ENCODE measurements at places on chromosomes 4 and X.

- no peak for DNase-seq
These were observed 206.6 kb downstream of the ARHGAP10 start for GRCh38 chr4:147938496-147938895.

- peak; percentile 14 for DNase-seq
These were observed 1.4 kb downstream of the ZNF827 start for GRCh38 chr4:145936997-145937901.

- no peak for DNase-seq
These were observed 935.2 kb downstream of the TRAM1L1 start for GRCh38 chr4:116150152-116150551.

DNA sequence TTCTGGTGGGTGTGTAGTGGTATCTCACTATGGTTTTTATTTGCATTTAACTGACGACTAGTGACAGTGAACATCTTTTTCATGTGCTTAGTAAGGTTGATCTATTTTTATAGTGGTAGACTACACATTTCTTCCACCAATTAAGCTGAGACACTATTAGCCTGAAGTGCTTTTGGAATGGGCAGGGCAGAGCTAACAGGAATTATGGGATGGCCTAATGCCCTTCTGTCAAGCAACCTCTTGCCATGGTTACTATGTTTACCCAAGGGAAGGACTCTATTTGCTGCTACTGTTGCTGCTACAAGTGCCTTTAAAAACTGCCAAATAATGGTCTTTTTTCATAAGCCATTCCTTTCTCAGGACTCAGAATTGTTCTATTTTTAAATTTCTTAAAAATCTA is 676.7 kb upstream of the ACTRT1 start:
- no peak for DNase-seq

DNA sequence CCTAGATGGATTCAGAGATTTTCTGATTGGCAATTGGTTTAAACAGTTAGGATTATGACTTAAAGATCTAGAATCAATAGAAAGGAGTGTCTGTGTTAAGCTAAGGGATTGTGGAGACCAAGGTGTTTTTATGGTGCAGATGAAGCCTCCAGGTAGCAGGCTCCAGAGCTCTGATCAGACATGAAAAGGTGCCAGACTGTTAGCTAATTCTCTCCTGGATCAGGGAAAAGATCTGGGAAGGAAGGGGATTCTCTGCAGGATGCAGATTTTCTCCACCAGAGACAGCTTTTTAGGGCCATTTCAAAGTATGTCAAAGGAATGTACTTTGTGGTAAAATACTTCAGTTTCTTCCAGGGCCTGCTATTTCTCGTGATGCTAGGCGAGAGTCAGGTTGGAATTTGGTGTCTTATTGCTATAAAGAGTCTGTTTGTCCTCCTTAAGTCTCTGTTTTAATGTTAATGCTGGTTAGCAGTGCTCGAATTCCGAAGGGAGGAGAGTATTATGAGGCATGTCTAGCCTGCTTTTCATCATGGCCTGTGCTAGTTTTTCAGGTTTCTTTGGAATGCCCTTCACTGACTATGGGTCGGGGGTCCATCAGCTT is 12.0 kb upstream of the GPR78 start:
- no peak for DNase-seq

GRCh38 chr4:30728311-30728710 is 8.1 kb downstream of the PCDH7 start:
- no peak for DNase-seq

DNA sequence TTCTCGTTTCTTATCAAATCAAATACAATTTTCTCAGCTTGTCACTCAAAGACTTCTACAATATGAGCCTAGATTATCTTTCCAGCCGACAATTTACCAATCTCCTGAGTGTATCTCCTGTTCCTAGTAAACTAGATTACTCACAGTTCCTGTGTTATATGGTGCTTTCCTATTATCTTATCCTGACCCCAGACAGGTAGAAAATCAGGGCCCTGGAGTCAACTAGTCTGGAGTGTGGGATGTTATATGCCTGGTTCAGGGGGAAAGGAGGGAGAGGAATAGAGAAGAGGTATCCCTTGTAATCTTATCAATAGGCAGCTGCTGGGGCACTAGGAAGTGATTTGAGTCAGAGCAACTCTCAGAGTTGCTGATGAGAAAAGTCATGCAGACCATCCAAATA is 127.1 kb downstream of the SLC7A11 start:
- no peak for DNase-seq

DNA sequence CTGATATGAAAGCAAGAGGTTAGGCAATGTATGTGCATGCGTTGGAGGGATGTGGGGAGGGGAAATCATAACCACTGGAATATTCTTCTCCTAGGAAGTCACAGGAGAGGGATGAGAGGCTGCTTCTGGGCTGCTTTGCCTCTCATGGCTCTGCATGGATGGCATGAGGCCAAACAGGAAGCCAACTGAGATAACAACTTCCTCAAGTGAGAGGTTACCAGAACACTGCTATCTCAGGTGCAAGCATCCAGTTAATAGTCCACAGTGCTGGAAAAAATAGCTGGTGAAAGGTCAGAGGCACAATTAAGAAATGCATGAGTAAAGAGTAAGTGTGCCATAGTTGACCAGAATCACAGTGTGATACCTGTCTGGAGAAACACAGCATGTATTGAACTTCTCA is 113.3 kb downstream of the ELOVL6 start:
- no peak for DNase-seq

GRCh38 chrX:17632942-17633341 is 104.4 kb upstream of the SCML1 start:
- no peak for DNase-seq

DNA sequence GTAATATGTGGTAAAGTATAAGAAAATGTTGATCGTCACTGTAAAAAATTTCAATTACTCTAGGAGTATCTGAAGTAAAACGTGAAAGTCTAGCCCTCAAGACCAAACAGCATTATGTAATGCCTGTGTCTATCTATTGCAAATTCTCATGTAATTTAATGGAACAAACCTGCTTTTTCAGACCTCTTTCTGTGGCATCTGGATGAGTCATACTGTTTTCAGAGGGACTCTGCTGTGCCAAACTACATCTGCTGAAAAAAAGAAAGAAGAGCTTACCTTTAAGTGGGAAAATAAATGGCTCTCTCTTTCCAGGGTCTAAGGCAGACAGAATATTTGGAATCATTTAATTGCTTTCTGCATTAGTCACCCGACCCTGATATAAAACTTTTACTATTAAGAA is 89.8 kb upstream of the ARMCX2 start:
- no peak for DNase-seq

DNA sequence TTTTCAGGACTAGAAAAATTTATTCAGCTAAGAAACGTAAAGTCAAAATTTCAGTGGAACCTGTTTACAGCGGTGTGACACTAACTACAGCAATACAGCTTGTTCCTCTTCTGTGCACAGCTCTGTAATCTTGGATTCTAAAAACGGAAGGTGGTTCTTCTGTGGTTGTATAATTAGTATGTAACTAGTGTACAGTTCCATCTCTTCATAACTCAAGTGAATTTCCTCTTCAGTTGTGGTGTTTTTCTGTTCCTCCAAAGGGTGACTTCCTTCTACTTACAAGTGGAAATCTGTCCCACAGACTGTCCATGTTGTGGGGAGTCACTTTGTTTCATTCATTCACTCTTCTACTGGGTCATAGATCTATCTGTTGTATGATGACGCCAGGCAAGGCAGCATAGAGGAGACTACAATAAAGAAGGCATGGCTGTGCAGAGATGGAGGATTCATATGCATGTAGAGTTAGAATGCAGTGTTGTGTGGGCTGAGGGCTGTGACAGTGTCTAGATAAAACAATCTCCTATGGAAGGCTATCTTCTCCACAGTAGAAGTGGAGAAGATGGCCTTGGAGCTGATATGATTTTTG is 5.4 kb downstream of the DAPP1 start:
- DNase-seq = no peak

- no peak for DNase-seq
These were observed 83.6 kb downstream of the NBDY start for GRCh38 chrX:56812515-56813105.

GRCh38 chr4:7312691-7313090 is 120.4 kb downstream of the SORCS2 start:
- no peak for DNase-seq

DNA sequence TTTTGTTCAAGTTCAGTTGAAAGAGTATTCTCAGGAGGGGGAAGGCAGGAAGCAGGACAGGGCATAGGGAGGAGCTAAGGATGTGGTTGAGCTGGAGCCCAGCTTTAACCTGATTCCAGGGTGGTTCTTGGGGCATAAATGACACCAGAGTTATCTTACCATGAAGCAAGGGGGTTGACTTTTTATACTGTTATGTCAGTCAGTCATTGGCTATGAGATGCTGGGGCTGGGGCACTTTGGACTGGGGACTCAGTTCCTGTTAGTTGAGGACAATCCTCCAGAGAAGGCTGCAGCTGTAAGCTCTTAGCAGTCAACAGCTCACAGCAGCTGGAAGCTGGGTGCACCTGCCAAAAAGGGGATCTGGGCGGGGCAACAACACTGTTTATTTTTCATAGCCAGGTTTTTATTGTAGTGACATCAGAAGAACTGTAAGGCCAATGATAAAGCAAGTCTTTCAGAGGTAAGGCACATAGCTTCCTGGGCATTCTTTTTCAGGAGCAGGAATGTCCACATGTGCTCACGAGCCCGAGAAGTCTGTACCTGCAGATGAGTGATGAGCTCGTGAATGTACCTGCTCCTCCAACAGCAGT is 78.5 kb downstream of the MID1IP1 start:
- DNase-seq = peak; percentile 73

- DNase-seq = no peak
These were observed 14.8 kb downstream of the ZNF280C start for GRCh38 chrX:130253916-130254315.

DNA sequence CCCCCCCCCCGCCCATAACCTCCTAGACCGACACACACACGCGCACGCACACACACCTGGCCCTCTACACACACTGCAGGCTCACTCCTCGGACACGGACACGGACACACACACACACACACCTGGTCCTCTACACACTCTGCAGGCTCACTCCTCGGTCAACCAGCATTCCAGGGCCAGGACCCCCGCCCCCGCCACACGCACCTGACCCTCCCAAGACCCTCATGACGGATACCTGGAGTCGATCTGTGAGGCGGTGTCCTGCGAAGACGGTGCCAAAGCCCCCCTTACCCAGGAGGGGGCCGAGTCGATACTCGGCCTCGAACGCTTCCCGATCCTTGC is 552 bp downstream of the PIM2 start:
- no peak for DNase-seq

- no peak for DNase-seq
These were observed 22.9 kb downstream of the SHISA3 start for GRCh38 chr4:42420140-42420539.

- no peak for DNase-seq
These were observed 547.0 kb upstream of the POU3F4 start for GRCh38 chrX:82961129-82961528.

GRCh38 chr4:152831416-152831815 is 51.7 kb downstream of the ARFIP1 start:
- no peak for DNase-seq

DNA sequence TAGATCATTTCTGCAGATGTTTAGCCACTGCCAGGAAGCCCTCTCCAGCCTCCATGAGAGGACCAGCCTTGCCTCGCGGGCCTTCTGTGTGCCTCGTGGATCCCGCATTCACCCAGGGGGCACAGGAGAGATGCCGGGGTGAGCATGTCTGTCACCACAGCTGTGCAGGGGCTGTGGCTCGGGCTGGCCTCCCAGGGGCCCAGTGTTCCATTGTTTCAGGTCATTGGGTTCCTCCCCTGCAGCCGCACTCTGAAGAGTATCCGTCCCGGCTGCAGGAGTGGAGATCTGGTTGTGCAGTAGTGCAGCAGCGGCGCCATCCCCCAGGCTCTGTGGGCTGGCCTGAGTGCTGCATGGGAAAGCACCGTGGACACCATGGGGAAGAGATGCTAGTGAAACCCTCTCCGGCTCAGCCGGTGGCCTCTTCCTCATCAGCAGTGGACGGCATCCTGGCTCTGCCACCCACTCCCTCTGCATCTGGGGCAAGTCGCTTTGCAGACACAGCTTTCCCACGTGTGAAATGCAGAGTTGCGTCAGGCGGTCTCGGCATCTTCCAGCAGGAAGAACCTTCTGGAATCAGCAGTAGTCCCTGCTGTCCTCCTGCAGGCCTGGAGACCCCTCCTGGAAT is 29.1 kb downstream of the TBC1D14 start:
- DNase-seq = no peak

DNA sequence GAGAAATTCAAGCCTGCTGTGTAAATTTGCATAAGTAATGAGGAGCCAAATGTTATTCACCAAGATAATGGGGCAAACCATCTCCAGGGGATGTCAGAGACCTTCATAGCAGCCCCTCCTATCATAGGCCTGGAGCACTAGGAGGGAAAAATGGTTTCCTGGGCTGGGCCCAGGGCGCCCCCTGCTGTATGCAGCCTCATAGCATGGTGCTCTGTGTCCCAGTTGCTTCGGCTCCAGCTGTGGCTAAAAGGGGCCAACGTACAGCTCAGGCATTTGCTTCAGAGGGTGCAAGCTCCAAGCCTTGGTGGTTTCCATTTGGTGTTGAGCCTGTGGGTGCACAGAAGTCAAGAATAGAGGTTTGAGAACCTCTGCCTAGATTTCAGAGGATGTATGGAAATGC is 859.3 kb downstream of the RPA4 start:
- DNase-seq = no peak

- DNase-seq = no peak
These were observed 17.6 kb upstream of the FAT4 start for GRCh38 chr4:125297116-125297515.

DNA sequence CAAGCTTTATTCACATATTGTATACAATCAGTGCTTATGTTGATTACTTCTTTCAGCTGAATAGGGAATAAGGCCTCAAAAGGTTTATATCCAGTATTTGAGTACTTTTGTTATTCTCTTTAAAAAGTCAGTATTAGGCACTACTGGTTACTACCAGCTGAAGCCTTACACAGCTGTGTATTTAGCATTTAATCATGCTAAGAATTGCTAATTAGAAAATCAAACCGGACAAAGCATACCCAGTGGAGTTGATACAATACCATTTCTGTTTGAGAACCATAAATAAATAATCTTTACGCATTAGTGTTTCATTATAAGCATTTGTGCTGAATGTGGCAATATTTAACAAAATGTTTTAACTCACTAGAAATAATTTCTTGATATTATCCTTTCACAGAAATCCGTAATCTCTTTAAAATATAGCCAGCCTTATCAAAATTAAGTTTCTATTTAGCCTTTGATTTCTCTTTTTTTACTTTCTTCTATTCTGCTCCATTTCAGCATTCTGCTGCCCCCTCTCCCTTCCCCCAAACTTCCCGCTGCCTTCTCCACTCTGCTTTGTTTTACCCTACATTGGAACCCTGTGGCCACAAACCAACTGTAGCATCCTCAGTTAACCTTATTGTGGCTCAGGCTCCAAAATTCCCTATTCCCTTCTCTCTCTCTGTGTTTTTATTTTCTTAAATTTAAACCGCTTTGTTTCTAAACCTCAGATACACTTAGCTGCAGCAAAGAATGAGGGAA is 37.8 kb downstream of the UGT8 start:
- DNase-seq = no peak

DNA sequence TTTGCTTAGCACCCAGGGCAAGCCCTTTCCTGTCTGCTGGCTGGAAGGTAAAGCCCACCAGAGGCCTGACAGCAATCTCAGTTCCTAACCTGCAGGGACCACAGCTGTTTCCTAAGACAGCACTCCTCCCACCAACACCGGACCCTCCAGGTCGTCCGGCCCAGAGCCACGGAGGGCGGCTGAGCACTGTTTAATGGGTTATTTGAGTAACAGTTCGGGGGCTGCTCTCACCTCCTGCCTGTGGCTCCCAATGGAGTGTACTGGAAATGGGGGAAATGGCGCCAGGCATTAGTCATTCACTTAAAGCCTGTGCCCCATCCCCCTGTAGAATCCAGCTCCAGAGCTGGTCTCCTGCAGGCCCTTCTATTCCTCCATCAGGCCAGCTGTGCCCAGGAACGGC is 81.6 kb upstream of the ADRA2C start:
- DNase-seq = no peak
